ENCODE measurements at places on chromosomes 5 and 9. TPM values are rescaled to one million over a fixed set of nuclear protein-coding genes. Genes with fewer than 3 reads are reported as not detected.

DNA sequence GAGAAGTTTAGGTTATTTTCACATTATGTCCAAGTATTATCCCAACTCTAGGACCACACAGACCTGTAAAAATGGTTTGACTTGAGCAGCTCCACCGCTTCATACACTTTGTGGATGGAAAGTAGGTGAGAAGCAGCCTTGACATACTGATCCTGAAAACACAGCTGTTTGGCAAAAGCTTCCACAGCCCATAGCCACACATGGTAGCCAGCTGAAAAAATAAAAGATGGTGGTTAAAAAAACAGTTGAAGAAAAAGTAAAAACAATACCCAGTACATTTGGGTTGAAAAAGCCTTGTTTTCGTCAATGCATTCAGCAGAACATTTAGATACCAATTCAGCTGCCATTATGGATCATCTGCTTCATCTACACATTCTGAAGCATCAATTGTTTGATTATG lies 36.7 kb downstream of the GEMIN5 start:
- no peak for DNase-seq

Gene PTPN3
- total RNA-seq = 1.2 TPM

- no peak for DNase-seq
Observed at GRCh38 chr5:79399046-79399445, 114.9 kb downstream of the HOMER1 start.

Gene ZFP62
- 21.2 TPM for total RNA-seq

GRCh38 chr5:134554319-134555222 lies 29.1 kb downstream of the JADE2 start:
- peak; percentile 66 for DNase-seq
